A549 (cell line): ENCODE measurements at places on chromosomes 6 and 20. TPM values are rescaled to one million over a fixed set of nuclear protein-coding genes. Genes with fewer than 3 reads are reported as not detected.

- no peak for DNase-seq
These were observed 62.1 kb upstream of the RAB32 start for GRCh38 chr6:146481527-146481926.

- DNase-seq: no peak
These were observed 1.3 kb downstream of the BTBD3 start for GRCh38 chr20:11918981-11919380.

DNA sequence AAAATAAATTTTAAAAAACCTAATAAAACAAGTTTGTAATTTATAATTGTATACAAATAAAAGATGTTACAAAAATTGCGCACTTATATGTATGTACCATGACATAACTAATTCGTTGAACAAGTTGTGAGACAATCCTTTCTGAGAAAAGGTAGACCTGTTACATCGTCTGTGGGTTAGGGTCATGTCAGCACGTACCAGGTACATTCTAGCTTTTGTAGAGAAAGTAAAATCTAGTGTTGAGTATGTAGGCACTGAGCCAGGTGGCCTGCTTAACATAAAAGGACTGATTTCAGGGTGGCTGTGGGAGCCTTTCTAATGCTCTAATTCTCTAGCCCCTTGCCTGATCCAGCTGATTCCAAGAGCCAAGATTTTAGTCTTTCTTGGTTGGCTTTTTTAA is 10.4 kb downstream of the RPL7L1 start:
- no peak for DNase-seq

DNA sequence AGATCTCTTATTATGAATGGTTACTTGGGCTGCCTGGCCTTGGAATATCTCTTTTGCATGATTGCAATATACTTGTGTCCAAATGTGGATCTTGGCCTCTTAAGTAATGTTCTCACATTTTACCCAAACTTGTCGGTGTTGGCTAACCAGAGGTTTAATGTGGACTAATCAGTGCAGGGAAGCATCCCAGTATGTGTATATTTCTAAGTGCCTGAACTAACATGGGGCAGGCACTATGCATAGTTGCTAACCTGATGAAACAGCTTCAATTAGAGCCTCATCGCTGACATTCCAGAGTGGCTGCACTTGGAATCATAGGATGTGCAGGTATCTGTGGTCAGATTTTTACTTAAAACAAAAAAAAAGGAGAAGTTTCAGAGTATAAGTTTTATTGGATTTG is 160.0 kb downstream of the PDE7B start:
- no peak for DNase-seq

DNA sequence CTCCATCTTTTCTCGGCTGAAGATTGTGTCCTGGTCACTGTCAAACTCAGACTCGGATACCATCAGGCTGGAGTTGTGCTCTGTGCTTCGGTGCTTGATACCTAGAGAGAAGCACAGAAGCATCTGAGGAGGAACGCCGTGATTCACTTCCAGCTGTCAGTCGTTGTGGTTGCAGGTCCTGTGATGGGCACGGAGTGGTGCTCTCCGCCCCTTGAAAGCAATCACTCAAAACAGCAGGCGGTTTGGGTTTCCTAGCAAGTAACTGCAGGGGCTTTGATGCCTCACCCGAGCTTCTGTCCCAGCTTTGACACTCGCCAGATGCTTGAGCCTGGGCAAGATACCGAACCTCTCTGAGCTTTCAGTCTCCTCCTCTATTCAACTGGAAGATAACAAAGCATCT is 52.5 kb downstream of the ALDH5A1 start:
- no peak for DNase-seq

GRCh38 chr6:132053511-132053910 is 102.3 kb upstream of the CCN2 start:
- DNase-seq: no peak

DNA sequence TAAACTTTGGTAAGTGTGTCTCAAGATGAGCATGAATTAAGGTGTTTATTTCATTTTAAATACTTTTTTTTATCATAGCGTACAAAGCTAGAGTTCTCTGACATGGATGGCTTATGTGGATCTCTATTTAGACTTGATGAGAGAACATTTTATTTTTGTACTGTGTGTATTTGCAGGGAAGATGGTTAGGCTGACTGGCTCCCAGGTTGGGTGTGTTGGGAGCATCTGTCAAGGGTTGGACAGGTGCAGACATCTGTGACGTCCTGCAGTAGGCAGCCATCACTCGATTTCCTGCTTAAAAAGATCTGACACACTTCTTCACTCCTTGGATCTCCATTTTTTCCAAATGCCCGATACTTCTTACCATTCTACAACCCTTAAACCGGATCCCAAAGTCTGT is 221.9 kb upstream of the QKI start:
- no peak for DNase-seq

The CRISP3 gene
- not detected in 3 replicates for polyA plus RNA-seq

GRCh38 chr6:28343898-28344677 is 5.7 kb upstream of the ZKSCAN3 start:
- no peak for DNase-seq

The HCRTR2 gene
- not detected in 3 replicates for polyA plus RNA-seq

DNA sequence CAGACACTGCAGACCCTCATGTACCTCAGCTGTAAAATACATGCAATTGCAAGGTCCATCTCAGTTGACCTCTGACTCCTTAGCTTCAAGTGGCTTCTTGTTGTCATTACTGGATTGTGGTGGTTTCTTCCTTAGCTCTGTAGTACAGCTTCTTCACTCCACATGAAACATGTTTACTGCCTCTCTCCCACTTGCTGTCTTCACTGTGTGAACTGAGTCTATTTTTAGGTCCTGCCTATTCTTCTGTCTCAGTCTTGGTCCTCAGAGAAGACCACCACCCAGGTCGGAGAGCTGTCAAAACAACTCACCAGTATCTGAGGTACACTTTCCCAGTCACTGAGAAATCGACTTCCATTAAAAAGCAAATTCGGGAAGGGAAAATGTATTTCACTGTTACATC is 50.2 kb upstream of the EYA4 start:
- no peak for DNase-seq

- no peak for DNase-seq
These were observed 96.2 kb downstream of the JARID2 start for GRCh38 chr6:15342114-15342513.

- DNase-seq: no peak
These were observed 1279.9 kb upstream of the EYS start for GRCh38 chr6:66986940-66987339.

The CYP39A1 gene
- polyA plus RNA-seq: 0.07 to 0.26 TPM (median 0.22 TPM) in 3 replicates

DNA sequence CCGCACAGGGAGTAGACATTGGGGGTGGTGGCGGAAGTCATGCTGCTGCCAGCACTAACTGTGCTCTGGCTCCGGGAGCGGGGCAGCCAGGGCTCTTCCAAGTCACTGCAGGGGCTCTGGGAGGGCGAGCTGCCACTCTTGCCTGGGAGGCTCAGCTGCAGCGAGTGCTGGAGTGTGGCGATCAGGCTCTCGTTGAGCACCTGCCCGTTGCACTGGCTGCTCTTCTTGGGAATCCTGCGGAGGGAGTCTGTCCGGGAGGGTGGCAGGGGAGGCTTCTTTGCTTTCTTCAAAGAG is 28.0 kb downstream of the HEBP2 start:
- no peak for DNase-seq

GRCh38 chr6:109292420-109292819 is 89.8 kb downstream of the CD164 start:
- DNase-seq: no peak

DNA sequence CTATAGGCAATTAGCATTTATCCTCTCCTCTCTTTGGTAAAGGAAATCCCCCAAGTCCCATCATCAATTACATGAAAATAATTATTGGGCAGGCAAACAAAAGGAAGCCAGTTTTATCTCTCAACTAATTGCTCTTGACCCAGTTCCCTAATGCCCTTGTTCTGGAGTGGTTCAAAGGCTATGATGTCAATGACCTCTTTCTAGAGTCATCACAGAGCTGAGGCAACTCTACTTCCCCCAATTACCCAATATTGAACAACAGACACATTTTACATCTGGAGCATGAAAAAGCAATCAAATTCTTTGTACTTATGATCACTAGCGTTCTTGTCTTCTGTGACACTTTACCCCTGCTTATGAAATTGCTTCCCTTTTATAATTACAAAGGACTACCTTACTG is 43.5 kb downstream of the NT5E start:
- no peak for DNase-seq

DNA sequence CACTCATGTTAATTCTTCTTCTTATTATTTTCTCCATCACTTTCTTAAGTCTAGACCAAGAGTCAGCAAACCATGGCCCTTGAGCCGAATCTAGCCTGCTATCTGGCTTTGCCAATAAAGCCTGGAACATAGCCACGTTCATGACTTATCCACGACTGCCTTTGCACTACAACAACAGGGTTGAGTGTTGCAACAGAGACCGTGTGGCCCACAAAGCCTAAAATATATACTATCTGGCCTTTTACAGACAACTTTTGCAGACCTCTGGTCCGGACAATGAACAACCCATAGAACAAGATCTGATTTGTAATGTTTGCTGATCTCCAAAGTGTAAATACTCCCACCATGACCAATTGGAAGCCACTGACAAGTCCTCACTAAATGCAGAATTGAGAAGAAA is 140.5 kb upstream of the CDYL start:
- DNase-seq: no peak

The EPHA7 gene
- 0.29 to 0.45 TPM (median 0.30 TPM) in 3 replicates for polyA plus RNA-seq

- no peak for DNase-seq
These were observed 79.3 kb upstream of the ARMC2 start for GRCh38 chr6:108768792-108769524.

The DAAM2 gene
- not detected in 3 replicates for polyA plus RNA-seq

The ADGRB3 gene
- polyA plus RNA-seq: not detected in 3 replicates

DNA sequence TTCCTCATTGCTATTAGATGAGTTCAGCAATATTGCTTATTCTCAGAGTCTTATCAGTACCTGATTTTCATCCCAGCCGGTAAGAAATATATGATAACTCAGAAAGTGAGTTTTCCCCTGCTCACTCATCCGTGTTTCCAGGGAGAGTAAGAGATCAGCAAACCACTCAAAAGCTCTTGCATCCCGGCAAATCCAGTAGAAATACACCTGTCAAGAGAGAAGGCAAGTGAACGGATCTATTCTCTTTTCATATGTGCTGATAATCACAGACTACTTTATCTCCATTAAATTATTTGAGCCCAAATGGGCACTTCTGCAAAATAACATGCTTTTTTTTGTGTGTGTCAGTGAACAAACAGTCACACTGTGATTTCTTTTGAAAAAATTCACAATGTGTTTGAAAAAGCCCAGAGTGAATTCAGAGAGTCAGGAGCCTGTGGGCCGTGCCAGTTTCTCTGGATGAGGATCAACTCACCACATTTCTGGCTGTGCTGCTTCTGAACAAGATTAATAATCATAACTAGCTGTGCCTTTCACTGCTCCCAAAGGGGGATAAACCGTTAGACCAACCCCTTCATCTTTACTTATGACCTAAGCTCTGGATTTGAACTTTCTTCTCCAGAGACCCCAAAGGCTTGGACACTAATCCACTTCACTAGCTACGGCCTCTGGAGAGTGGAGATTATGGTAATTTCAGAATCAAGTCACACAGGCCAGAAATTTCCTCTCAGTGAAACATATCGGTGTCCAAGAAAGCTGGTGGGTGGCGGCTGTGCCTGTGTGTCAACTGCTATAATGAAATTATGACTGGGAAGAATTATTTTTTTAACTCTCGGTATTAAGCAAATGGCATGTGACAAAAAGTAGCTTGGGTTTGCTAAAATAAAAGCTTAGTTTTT is 44.2 kb downstream of the NOX3 start:
- DNase-seq: no peak

DNA sequence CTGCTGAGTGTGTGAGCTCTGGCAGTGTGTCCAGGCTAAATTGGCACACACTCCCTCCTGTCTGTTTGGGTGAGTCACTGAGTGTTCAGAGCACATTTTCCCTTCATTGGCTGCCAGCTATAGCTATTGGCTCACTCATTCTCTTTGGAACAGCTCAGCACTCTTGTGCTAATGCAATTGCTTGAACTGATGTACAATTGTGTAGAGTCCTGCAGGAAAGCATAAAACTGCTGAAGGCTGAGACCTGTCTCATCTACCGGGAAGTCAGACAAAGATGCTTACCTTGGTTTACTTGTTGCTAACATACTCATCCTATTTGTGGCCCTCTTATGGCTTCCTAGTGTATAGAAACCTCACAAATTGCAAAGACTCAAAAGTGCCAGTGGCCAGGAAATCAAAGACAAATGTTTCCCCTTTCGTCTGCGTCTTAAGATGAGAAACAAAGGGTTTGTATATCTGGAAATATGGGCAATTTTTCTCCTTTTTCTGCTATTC is 351.0 kb downstream of the BCKDHB start:
- peak; percentile 40 for DNase-seq

- no peak for DNase-seq
These were observed 51.9 kb upstream of the EDN1 start for GRCh38 chr6:12238219-12238618.

DNA sequence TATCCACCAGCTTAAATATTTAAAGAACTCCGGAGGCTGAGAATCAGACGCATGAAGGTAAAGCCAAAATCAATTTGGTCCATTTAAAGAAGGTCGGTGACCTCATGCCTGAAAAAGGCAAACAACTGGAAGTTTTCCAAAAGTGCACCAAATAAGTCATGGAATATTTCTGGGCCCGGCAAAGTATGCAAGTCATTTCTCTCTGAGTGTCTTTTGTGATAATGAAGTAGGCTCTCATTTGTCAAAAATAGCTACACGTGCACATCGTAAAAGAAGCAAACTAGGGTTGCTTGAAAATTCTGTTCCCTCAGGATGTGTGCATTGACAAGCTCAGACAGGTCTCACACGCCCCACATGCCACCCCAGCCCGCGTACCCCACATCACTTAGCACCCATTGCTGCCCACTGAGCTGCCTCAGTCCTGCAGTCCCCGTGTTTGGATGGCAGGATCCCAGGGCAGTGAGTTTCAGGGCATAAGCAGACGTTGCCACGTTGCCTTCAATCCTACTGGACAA is 20.5 kb upstream of the PYGB start:
- peak; percentile 68 for DNase-seq

- DNase-seq: peak; percentile 91
These were observed at the start of gene FKBP1A for GRCh38 chr20:1392693-1393506. Gene FKBP1A (minus strand): TSS chr20:1393054. CDS start chr20:1392998, 56 bp downstream.

GRCh38 chr6:15444881-15445280 is 199.0 kb downstream of the JARID2 start:
- no peak for DNase-seq

GRCh38 chr6:8731874-8732273 is 296.5 kb upstream of the SLC35B3 start:
- no peak for DNase-seq

DNA sequence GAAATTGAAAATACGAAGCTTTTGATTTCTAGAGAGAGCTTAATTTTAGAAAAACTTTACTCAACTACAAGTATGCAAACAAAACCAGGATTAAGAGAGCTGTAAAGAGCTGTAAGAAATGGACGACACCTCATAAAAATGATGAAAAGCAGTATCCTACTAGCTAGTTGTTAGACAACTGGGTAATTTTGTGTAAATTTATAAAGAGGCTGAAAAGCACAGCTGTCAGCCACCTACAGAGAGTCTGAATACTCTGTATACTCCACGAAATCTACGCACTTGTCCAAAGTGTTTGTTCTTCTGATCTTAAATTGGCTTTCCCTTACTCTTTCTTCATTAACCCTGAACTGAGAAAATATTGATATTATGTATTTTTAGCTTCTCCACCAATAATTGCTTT is 808.4 kb upstream of the EPHA7 start:
- no peak for DNase-seq

GRCh38 chr6:166490671-166491500 is 95.6 kb downstream of the RAMACL start:
- DNase-seq: no peak
